ENCODE measurements at places on chromosomes 5 and 9.

- no peak for DNase-seq
Measured at GRCh38 chr5:15506897-15507296, 6.9 kb downstream of the FBXL7 start.

DNA sequence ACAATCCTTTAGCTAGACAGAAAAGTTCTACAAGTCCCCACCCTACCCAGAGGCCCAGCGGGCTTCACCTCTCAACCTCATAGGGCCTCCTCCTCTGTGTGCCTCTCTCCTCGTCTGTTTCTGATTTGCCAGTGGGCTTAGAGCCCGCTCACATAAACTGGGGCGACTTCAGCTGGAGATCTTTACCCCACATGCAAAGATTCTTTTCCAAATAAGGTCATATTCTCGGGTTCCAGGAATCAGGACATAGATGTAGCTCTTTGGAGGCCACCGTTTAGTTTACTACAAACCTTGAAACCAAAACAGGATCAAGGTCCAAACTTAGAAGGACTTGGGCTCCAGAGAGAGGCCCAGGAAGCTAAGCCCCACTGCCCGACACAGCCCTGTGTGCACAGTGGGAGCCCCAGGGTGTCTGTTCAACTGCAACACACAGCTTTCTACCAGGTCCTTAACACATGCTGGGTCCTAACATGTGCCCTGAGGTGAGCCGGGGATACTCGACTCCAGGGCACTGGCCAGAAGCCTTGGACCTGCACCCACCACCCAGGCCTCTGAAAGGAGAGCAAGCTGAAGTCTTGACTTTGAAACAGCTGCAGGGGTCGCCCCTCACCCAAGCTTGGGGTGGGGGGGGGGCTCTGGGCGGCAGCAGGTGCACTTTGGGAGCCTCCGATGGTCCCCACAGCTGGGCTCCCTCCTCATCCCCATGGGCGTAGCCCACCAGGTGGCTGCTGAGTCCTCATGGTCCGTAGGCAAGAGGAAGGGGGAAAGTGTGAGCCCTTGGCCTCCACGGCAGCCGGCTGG, 26.8 kb upstream of the SLC12A7 start:
- no peak for DNase-seq

DNA sequence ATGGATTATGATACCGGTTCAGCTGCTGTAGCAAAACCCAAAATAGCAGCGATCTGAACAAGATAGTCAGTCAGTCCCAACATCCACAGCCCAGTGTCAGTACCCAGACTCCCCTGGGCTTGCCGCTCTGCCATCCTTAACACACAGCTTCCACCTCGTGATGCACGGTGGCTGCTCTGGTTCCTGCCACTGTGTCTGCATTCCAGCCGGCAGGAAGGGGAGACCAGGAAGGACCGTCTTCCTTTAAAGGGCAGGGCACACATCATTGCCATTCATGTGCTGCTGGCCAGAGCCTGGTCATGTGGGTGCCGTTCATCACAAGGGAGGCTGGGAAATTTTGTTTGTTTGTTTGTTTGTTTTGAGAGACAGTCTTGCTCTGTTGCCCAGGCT, 131.0 kb upstream of the IER5L start:
- no peak for DNase-seq

GRCh38 chr5:59460368-59461153, 433.0 kb downstream of the PDE4D start:
- no peak for DNase-seq

GRCh38 chr5:172096207-172096940, 89.9 kb upstream of the FBXW11 start:
- DNase-seq: no peak

GRCh38 chr5:1445689-1446601, 705 bp upstream of the SLC6A3 start:
- no peak for DNase-seq

GRCh38 chr9:74444369-74444768, 52.8 kb upstream of the RORB start:
- no peak for DNase-seq

DNA sequence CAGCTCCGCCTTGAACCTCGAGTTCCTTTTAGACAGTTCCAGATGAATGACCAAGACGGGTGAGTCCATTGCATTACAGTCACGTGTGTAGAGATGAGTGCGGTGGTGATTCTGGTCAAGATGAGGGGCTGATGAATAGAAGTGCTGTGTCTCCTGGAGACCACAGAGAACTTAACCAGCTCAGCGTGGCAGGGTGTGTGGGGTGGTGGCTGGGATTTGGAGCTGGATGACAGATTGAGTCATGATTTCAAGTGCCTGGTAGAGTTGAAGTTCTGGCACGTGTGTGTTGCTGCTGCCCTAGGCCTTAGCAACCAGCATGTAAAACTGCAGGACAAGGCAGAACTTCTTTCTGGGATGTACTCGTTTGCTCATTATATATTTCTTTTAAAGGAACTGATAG, 53.3 kb downstream of the PRRC2B start:
- DNase-seq: no peak

Measured in SHP77 treated with DMSO at 0.1 percent for 48 hours (cell line).